Stimulated activated CD4-positive, alpha-beta T cell treated with anti-CD3 and anti-CD28 coated beads, Interleukin-1b, Interleukin-23, amount 100 ng/mL, for 4 hours (primary cell): ENCODE measurements at places on chromosomes 7 and 10.

- DNase-seq = no peak
Observed at GRCh38 chr7:85776691-85777345, 590.0 kb upstream of the SEMA3D start.

- DNase-seq = no peak
Observed at GRCh38 chr10:81848514-81848913, 26.5 kb upstream of the NRG3 start.

GRCh38 chr10:101858723-101859500, 15.3 kb upstream of the KCNIP2 start:
- DNase-seq = no peak

- no peak for DNase-seq
Observed at GRCh38 chr10:132687181-132687892, 98.6 kb downstream of the NKX6-2 start.
